ENCODE measurements at places on chromosomes 5 and 9.

DNA sequence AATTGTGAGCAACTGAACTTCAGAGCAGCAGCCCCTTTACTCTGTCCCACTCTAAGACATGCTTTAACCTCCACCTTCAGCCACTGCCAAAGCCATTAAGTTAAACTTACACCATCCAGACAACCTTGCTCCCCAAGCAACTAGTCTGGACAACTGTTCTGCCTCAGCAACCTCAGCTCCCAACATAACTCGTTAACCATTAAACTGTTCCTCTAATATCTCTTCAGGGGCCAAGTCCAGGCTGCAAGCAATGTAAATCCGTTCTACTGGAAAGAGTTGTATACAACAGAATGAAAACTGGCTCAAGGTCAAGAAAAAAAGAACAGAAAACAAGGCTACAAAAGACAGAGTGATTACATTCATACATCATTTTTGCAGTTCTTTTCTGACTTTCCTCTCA is 131.7 kb upstream of the TARS1 start:
- DNase-seq = no peak

GRCh38 chr5:35773967-35774366 is 82.7 kb upstream of the IL7R start:
- DNase-seq = no peak

- DNase-seq = no peak
These were observed 412 bp downstream of the FGF18 start for GRCh38 chr5:171419688-171420430.

GRCh38 chr9:71626395-71626794 is 141.9 kb downstream of the CEMIP2 start:
- DNase-seq = no peak

DNA sequence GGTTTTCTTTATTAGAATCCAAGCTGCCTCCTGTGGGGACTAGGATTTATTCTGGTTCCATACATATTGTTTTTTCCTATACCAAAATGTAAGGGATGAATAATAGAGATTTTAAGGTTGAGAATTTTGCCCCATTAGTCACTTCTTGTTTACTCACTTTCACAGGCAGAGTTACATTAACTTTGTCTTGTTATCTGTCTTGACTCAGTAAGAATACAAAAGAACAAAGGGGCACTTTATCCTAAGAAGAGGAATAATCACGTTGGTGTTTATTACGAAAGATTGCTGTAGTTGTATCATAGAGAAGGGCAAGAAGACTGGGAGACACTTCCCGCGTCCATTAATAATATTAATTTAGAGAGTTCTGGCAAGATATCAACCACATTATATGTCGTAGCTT is 599.7 kb upstream of the FTMT start:
- DNase-seq = no peak

GRCh38 chr9:112002847-112003457 is 106.3 kb downstream of the UGCG start:
- DNase-seq = no peak

- DNase-seq = no peak
These were observed 457 bp upstream of the CDH18 start for GRCh38 chr5:19988457-19988856.

GRCh38 chr5:73284220-73284795 is 111.3 kb downstream of the TMEM174 start:
- DNase-seq = no peak

DNA sequence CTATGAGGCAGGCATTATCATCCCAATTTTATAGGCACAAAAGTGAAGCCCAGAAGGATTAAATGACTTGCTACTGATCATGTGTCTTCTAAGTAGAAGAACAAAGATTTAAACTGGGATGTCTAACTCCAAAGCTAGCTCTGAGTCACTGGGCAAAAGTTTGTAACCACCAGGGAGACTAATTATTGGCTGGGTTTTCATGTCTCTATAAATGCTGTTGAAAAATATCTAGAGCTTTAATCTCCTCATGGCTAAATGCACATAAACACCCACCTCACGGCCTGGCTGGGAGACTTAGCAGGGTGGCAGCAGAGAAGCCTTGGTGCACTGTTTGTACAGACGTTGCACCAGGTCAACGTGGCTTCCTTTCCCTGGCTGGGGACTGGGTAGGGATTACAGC is 144.6 kb downstream of the MELK start:
- no peak for DNase-seq

GRCh38 chr9:135701067-135701958 is 672 bp upstream of the KCNT1 start:
- DNase-seq = no peak

- DNase-seq = no peak
These were observed 780.3 kb downstream of the KCTD16 start for GRCh38 chr5:144950996-144951395.

- no peak for DNase-seq
These were observed 320.3 kb downstream of the DIRAS2 start for GRCh38 chr9:90322296-90322695.

DNA sequence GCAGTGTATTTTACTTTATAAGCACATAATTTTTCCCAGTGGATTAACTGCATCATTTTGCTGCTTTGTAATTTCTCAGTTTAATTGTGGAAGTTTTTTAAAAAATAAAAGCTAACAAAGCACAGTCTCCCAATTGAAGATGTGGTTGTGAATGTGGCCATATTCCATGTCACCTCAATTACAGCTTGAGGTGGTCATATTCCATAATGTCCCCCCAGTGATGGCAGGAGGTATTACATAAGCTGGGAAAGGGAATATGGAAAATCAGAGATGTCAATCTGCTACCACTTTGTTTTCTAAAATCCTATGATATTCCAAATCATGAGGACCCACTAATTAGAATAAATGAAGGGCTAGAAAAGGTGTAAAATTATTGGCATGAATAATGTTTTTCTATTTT is 1672.0 kb upstream of the CDH9 start:
- no peak for DNase-seq

GRCh38 chr5:60841361-60841760 is 2.7 kb downstream of the ELOVL7 start:
- DNase-seq = no peak

- DNase-seq = no peak
These were observed 71.0 kb downstream of the PGM5 start for GRCh38 chr9:68427216-68427977.

DNA sequence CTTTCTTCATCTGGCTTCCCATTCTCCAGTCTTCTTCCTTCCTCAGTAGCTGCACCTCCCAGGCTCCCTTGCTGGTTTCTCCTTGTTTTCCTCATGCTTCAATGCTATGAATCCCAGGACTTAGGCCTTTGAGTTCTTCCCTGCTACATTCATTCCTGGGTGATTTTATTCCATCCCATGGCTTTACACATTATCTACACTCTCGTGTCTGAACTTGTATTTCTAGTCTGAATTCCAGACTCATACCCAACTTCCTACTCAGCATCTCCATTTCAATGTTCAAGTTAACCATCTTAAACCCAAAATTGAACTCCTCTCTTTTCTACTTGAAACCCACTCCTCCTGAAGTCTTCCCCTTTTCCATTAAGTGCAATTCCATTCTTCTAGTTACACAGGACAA is 20.0 kb downstream of the SLC24A2 start:
- no peak for DNase-seq

DNA sequence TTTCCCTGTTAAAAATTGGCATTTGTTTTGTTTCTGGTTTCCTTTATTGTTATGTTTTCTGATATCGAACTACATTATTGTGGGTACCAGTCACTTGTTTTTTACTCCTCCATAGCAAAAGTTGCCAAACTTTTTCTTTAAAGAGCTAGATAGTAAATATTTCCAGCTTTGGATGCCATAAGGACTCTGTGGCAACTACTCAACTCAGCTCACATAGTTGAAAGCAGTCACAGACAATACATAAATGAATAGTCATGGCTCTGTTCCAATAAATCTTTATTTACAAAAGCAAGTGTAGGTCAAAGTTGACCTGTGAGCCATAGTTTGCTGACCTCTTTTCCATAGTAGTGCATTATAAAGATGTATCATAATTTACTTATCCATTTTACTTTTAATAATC is 305.0 kb downstream of the RASEF start:
- DNase-seq = no peak

DNA sequence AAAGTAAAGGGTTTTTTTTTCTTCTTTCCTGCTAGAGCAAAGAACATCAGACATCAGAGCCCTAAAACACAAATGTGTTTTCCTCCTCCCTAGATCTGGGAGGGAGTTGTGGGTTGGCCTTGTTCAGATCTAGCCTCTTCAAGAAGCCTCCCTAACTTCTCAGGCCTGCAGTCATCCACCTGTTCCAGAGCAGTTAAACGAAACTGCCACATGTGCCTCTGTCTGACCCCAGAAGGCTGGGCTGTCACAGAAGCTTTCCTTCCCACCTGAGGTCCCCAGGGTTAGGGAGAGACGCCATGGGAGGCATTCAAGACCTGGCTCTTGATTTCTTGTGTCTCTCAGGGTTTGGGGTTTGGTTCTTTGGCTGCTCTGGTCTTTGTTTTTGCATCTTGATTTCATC is 87.0 kb downstream of the DAB2IP start:
- DNase-seq = no peak

- DNase-seq = no peak
These were observed 1023.1 kb upstream of the DMAC1 start for GRCh38 chr9:8822667-8823025.

- no peak for DNase-seq
These were observed 84.5 kb upstream of the CTNNA1 start for GRCh38 chr5:138668451-138669380.

- DNase-seq = no peak
These were observed 10.1 kb downstream of the LCN10 start for GRCh38 chr9:136732444-136733178.

GRCh38 chr9:112933696-112934095 is 43.0 kb upstream of the SLC46A2 start:
- DNase-seq = no peak

GRCh38 chr5:305050-305449 is 16.5 kb upstream of the AHRR start:
- DNase-seq = no peak

DNA sequence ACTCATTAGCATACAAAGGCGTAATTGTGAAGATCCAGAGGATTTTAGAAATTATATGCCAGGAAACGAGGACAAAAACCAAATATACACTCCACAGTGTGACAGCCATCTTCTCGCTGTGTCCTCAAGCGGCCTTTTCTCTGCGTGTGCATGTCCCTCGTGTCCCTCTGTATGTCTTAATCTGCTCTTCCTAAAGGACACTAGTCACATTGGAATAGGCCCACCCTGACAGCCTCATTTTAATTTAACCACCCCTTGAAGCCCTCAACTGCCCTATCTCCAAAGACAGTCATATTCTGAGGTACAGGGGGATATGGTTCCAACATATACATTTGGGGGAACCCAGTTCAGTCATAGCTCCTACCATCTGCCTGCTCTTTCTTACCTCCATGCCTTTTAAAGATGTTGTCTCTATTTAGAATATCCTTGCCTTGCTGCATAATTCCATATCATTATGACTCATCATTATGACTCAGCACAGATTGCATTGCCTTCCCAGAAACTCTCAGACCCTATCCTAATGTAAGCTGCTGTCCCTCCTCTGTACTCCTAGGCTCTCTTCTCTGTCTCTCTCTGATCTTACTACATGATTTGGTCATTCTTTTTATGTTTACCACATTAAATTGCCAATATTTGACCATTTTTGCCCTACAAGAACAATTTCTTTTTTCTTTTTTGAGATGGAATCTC is 210.9 kb downstream of the AOPEP start:
- DNase-seq = no peak

- DNase-seq = no peak
These were observed at the start of gene IGFBPL1 for GRCh38 chr9:38423973-38424843. Gene IGFBPL1, minus strand, starts transcription at chr9:38424454. Its CDS starts 30 bp downstream, at chr9:38424424.

DNA sequence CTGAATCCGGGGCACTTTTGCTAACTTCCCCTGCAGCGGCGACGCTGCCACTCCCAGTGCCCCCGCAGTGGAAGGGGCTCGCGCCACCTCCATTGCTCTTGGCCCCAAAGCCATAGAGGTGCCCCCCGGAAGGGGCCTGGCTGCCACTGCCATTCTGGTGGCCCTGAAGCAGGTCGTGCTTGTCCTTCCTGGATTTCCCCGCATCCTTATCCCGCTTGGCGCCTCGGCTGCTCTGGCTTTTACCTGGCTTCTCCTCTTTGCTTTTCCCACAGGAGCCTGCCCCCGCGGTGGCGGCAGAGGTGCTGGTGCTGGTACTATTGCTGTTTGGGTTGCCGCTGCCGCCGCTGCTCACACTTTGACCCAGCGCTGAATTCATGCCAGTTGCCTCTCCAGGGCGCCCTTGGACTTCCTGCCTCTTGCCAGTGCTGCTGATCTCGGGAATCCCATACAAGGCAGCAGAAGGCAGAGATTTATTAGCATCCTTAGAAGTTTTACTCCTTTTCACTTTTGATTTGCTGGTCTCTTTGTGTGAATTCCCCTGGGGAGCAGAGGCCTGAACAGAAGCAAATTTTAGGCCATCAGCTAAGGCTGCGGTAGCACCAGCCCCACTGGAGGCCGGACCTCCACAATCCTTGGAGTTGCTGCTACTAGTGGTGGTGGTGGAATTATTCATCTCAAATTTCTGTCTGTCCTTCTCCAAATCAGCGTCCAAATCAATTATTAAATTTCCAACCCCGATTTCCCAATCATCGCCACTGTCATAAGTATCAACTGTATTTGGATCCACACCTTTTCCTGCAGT is 2.1 kb downstream of the ZNF608 start:
- DNase-seq = peak; percentile 69

DNA sequence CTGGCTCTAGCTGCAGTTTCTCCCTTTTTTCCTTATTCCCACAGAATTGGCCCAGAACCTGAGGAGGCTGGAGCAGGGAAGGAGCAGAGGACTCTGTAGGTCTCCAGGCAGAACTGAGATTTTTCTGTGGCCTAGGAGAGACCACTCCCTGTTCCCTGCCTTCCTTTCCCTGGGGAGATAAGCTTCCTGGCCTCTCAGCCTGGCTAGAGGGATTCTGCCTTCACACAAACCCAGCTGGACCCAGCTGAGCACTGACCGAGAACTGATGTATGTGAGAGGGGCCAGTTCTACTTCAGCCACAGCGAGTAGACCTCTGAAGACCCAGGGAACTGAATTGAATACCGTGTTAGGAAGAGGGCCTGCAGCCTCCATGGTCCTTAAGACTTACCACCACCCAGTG is 48.0 kb downstream of the RUSC2 start:
- no peak for DNase-seq

DNA sequence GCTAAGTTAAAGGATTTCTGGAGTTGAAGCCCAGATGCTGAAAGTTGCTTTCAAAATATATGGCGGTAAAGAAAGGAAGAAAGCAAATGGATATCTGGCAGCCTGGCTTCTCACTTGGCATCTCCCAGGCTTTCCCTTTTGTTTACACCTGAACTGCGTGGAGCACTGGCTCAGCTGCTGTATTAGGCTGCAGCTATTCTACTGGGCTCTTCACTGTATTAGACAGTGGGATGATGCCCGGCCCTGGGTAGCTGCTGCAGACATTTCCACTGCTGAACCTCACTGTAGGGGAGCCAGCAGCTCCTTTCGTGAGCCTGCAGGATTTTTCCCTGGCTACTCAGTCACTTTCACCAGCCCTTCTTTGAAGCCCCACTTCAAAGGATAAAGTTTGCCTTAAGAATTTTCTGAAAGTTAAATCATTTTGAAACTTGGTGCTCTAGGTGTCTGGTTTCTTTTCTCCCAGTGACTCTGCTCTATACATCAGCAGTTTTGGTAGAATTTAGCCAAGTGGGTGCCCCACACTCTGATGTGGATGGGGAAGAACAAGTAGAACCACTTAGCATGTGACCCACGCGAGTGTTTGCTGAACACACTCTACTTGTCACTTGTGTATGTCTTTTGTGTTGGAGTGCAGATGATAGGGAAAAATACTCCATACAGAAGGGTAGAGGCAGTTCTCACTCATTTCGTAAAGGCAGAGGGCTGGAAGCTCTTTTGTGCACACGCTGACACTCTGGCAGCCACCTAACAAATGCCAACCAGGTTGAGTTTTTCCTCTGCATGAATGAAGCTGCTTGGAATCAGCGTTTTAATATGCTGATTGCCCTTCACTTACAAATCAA is 49.9 kb downstream of the C9orf152 start:
- DNase-seq = no peak

Measured in hippocampal formation (tissue), 2 donors.